ENCODE measurements at places on chromosomes 3 and 15.

- DNase-seq, result no peak
These were observed 58.5 kb downstream of the ST6GAL1 start for GRCh38 chr3:186988806-186989205.

DNA sequence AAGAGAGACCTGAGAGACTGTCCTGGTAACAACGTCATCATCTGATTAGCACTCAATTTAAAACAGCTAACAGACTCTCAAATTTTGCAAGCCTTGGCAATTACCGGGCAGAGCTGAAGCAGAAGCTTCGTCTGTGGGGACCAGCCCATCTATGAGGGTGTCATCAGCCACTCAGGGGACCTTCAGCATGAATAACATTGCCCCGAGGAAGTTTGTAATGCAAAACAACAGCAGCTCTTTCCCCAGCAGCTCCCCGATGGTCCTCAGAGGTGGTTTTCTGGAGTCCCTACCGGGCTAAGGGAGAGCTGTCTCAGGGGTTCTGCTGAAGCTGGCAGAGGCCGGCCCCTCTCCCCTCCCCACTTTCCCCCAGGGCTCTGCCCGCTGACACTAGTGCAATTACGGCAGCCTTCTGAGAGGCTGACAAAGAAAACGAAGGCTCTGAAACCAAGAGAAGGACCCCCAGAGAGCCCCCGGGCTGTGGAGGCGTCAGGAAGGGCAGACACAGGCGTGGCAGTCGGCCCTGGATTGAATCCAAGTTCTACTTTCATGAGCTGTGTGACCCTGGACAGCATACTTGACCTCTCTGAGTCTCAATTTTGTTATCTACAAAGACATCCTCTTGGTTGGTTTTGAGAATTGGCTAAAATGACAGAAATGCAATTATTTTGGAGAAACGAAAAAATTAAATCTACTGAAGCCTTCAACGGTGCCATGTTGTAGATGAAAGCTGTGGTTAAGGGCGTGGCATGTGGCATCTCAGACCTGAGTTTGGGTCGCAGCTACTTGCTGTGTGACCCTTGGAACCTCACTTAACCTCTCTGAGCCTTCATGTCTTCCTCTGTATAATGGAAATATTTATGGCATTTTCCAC lies 102.1 kb upstream of the TLE3 start:
- DNase-seq, result no peak

- DNase-seq, result no peak
These were observed 5.8 kb upstream of the RPL29 start for GRCh38 chr3:52001443-52001974.

DNA sequence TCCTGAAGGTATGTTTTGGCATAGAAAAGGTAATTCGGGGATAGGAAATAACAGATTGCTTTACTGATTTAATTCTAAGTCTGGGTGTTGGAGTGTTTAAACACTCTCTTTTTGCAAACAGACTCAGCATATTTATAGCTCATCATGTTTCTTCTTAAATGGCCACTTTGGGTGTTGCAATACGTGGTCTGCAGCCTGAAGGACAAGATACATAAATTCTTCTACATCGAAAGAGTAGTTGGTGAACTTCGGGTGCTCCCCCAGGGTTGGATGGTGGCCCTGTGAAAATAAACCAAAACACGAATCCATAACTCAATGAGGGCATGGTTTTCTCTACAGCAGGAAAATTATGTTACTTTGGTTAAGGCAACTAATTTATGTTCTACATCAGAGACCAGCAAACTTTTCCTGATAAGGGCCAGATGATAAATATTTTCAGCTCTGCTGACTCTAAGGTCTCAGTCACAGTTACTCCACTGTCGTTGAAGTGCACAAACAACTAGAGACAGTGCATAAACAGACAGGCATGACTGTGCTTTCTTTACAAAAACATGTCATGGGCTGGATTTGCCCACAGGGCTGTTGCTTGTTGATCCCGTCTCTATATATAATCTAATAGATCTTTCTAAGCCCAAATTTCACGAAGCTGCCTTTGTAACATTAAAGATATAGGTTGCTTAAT lies 35.9 kb downstream of the EOGT start:
- DNase-seq, result no peak

GRCh38 chr15:37133602-37134001 lies 33.3 kb upstream of the MEIS2 start:
- DNase-seq, result peak; percentile 1

- no peak for DNase-seq
These were observed 5.1 kb downstream of the ANP32A start for GRCh38 chr15:68815598-68815997.

- no peak for DNase-seq
These were observed 131.7 kb downstream of the RYR3 start for GRCh38 chr15:33442449-33442848.

DNA sequence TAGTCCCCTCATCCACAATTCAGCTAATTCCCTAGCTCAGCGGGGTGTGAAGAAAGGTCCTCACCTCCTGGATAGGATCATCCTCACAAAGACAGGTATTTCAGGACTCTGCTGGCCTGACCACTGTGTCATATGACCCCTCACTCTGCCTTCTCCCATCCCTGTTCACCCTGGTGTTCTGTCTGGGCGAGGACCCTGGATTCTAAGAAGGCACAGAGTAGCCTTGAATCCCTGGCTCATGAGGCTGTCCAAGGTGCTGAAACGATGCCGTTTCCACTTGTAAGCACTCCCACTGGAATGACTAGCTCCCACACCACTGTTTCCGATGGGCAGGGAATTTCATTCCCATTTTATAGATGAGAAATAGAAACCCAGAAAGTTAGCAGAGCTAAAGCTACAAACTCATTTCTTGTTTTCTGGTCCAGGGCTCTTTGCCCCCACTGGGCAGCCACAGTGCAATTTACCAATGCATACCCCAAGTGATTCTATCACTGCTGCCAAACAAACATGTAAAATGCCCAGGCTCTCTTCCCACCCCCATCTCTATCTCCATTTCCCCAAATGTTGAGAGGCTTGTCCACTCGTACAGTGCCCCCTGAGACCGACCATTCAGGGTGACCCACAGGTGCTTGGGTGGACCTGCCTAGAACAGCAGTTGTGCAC lies 83.2 kb downstream of the RAB11A start:
- peak; percentile 7 for DNase-seq

- no peak for DNase-seq
These were observed 3.2 kb upstream of the ANXA2 start for GRCh38 chr15:60400944-60401343.

DNA sequence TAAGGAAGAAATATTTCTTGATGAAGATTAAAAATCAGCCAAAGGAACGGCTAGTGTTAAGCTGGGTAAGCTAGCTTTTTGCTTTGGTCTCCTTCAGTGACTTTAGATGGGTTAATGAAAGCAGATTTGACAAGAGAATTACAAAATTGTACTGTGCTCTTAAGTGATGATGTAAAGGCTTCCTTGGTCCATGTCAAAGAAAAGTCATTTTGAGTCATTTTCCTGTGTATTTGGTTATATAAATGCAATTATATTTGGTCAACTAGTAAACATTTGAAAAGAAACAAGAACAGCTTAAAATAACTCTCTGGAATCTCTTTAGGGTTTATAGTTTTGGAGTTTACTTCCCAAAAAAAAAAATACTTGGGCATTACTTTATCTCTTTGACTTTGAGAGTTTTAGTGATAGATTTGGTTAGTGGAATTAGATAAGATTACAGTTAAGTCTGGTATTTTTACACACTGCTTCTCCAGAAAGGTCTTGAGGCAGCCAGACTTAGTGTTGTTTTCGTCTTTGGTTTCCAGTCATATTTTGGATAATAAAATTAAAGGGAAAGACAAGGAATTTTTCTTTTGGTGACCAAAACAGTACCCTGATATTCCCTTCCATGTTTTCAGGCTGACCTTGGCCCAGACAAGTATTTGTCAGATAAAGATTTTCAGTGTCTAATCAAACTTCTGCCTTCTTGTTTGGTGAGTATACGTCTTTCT lies 42.3 kb downstream of the PDHB start:
- no peak for DNase-seq

- no peak for DNase-seq
These were observed 141.0 kb upstream of the RASGRP1 start for GRCh38 chr15:38705436-38706219.

DNA sequence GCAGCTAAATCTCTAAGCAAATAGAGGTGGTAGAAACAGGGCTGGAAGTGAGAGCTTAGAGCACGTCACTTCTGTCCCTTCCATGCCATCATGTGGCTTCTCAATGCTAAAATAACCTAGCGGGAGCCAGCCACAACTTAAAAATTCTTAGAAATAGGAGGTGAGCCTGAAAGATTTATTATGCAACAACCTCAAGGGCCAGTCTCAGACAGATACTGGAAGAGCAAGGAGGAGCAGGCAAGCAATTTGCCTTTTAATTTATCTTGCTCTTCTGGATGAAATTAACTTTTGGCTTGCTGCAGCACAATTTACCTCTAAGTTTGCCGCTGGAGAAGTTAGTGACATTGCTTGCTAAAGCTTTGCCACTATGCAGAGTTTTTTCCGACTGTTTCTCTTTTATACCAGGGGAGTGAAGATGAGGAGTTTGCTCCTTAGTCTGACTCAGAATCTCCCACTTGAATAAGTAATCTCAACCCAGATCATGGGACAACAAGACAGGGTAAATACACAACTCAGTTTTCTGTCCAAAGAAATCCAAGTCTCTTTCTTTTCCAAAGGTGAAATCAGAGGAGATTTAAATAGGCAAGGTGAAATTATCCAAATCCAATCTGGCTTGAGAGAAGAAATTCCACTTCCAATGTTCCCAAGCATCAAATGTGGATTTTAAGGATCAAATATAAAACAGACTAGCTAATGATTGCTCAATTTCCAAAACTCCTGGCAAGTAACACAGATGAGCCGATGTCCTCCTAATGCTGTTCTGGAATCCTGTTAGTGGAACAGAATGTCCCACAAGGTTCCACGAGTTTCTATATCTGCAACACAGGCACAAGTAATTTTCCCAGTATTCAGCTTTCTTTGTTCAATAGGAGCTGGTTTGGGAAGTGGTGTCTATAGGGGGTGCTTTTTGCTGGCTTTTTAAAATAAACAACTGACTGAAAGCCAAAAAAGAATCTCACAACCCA lies 329.4 kb upstream of the RORA start:
- DNase-seq, result no peak

GRCh38 chr3:110577854-110578253 lies 493.8 kb upstream of the NECTIN3 start:
- DNase-seq, result no peak

DNA sequence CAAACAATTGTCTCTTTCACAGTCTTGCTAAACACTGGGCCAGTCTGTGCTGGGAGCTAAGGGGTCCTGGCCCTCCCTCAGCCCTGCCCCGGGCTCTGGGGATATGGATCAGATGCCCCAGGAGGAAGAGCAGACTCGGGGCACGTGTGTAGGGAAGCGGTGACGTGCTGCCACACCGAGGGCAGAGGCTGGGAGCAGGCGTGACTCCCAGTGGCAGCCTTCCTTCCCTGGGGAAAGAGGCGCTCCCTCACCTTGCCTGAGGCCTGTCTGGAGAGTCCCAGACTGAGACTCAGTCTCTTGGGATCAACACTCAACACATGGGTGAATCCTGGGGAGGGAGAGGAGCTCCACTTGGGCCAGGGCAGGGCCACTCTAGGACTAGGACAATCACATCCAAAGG lies 54.1 kb upstream of the GRIP2 start:
- DNase-seq, result no peak

GRCh38 chr3:137246491-137246890 lies 288.7 kb downstream of the IL20RB start:
- no peak for DNase-seq

DNA sequence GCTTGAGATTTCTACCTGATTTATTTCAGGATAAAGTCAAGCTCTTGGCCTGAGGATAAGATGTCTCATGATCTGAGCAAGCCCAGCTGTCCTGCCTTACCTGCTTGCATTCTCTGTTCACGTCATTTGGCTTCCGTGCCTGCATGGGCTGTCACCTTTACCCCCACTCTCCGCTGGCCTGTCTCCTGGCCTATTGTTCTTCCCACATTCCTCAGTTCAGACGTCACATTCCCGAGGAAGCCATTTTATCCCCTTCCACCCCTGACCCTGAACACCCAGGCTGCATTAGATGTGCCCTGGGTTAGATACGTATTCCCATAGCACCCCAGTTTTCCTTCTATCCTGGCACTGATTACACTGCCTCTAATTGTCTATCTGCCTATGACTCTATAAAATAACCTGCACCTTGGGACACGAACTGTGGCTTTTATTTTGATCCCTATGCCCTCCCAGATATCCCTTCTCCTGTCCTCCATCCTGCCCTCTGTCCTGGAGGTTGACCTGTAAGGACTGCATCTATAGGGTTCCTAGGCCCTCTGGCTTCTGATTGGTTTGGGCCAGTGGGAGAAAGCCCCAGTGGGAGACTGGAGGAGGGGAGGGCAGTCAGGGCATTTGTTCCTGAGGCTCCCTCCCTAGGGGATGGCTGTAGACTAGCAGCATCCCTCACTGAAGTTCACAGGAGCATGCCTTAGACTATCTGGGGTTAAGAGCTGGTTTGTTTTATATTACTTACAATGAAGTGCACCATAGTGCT lies 19.2 kb upstream of the UBE2Q2 start:
- DNase-seq, result no peak

DNA sequence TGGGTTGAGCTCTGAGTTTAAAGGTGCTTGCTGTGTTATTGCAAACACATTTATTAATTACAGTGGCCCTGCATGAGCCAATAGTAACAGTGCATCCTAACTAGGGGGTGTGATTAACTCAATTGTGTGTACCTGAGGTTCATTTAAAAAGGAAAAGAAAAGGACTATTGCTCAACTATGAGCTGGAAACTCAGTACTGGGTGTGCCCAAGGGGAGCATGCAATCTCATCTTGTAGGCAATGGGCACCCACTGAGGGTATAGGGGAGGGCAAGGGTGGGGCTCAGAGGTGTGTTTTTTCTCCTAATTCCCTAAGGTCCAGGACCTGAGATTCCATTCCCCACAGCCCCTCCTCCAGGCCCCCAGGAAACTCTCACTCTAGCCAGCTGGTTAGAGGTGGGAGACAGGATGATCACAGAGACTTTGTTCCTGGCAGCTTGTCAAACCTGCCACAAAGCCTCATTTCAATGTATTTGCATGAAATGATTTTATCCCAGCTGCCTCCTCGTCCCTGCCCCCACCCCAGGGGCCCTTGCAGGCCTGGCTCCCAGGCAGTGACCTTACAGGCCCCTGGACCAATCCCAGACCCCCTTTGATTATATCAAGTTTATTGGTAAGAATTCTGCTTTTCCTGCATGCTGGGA lies 220.7 kb downstream of the TBC1D2B start:
- DNase-seq, result no peak

GRCh38 chr3:149954812-149955211 lies 15.9 kb downstream of the PFN2 start:
- no peak for DNase-seq

Data from AG09309 (cell line).